Anterior cingulate cortex (tissue), 58 donors: ENCODE measurements at places on chromosomes 12 and 14.

GRCh38 chr12:50132505-50133135, 20.6 kb downstream of the COX14 start:
- no peak for DNase-seq

GRCh38 chr12:22083167-22083566, 37.1 kb downstream of the CMAS start:
- no peak for DNase-seq

- DNase-seq = no peak
Observed at GRCh38 chr14:55600784-55601561, 21.0 kb downstream of the KTN1 start.

DNA sequence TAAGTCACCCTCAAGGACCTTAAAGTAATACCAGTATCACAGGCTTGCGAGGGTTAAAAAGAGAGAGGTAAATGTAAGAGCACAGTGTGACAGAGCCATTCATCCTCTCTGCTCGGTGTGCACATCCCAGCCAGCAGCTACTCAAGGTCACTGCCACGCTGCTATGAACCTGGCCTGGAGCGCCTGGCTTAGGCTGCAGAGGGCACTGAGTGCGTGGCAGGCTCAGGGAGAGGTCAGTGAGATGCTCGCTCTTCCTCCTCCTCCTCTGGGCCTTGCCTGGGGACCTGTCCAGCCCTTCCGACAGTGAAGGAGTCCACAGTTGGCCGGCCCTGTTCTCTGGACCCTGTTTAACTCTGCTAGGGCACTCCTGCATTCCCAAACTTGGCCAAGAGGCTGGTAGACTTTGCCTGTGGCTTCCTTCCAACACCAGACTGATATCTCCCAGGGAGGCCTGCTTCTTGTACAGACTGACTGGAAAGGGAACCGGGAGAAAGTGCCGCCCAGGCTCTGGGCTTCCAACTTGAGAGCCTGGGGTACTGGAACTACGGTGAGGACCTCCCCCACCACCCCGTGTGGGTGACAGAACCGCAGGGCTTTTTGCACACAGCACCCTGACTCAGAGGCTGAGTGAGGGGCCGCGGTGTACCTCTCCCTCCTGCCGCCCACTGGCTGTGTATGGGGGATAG, 62.6 kb upstream of the CORO1C start:
- no peak for DNase-seq

DNA sequence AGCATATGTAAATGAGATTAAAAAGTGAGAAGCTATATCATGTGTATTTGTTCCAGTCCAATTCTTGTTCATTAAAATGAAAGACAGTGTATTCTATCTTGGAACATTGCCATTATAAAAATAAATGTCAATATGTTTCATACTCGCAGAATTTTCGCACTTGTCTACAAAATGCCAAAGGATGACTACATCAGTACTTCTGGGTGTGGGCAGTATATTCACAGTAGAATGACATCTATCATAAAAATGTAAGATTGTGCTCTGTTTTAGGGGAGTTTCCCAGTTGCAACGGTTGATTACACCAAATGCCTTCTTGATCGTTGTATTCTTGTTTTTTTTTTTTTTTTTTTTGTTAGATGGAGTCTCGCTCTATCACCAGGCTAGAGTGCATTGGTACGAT, 292.3 kb upstream of the E2F7 start:
- no peak for DNase-seq

- DNase-seq = no peak
Observed at GRCh38 chr12:23540572-23540971, 408.9 kb downstream of the SOX5 start.
